ENCODE measurements at places on chromosomes 1 and 21.

DNA sequence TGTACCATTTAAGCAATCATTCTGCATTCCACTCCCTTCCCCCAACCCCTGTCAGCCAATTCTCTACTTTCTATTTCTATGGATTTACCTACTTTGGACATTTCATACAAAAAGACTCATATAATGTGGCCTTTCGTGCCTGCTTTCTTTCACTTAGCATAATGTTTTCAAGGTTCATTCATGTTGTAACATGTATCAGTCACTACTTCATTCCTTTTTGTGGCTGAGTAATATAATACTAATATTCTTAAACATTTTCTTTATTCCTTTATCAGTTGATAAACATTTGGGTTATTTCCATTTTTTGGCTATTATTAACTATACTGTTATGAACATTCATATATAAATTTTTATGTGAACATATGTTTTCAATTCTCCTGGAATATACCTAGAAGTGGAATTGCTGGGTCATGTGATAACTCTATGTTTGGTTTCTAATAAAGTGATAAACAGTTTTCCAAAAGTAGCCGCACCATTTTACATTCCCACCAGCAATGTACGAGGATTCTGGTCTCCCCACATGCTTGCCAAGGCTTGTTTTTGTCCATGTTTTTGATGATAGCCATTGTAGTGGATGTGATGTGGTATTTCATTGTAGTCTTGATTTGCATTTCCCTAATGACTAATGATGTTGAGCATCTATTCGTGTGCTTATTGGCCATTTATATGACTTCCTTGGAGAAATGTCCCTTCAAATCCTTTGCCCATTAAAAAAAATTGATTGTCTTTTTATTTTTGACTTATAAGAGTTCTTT is 61.9 kb upstream of the GNG12 start:
- no peak for DNase-seq

GRCh38 chr21:36968976-36969375 is 2.5 kb upstream of the HLCS start:
- no peak for DNase-seq

GRCh38 chr1:9838946-9839345 is 15.2 kb upstream of the CLSTN1 start:
- DNase-seq, result no peak

- no peak for DNase-seq
Observed at GRCh38 chr1:163115887-163116286, 46.7 kb downstream of the RGS4 start.

GRCh38 chr1:111990878-111991718 is 1.6 kb upstream of the KCND3 start:
- DNase-seq, result no peak

GRCh38 chr1:228400692-228401454 is 5.8 kb downstream of the TRIM11 start:
- DNase-seq, result no peak

- no peak for DNase-seq
Observed at GRCh38 chr1:57898531-57898930, 474.7 kb upstream of the DAB1 start.

GRCh38 chr1:208818770-208819445 is 574.7 kb upstream of the PLXNA2 start:
- no peak for DNase-seq

DNA sequence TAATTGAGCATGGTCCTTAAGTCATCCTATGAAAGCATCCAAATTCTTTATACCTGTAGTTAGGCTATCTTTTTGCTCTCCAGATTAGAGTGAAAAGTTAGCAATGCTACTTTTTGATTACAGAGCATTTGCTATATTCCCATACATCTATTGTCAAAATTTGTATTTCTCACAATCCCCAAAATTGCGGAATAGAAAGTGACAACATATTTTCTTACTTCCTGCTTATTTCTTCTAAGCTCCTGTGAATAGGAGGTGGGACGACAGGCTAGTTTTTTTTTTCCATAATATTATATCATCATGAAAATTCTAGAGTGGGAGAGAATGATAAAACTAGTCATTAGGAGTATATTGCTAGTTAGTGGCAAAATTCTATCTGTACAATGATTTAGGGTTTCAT is 264.0 kb upstream of the DPYD start:
- DNase-seq, result no peak

Data from CD4-positive, alpha-beta T cell treated with Interleukin-6 at 100 ng/mL for 8 hours (primary cell).